ENCODE measurements at places on chromosomes 5 and 9.

GRCh38 chr5:99929067-99929805 is 605.9 kb upstream of the FAM174A start:
- DNase-seq: no peak

GRCh38 chr5:123814801-123815470 is 303.0 kb downstream of the CSNK1G3 start:
- DNase-seq: no peak

- peak; percentile 55 for DNase-seq
Observed at GRCh38 chr5:158119961-158120723, 261.2 kb upstream of the CLINT1 start.

DNA sequence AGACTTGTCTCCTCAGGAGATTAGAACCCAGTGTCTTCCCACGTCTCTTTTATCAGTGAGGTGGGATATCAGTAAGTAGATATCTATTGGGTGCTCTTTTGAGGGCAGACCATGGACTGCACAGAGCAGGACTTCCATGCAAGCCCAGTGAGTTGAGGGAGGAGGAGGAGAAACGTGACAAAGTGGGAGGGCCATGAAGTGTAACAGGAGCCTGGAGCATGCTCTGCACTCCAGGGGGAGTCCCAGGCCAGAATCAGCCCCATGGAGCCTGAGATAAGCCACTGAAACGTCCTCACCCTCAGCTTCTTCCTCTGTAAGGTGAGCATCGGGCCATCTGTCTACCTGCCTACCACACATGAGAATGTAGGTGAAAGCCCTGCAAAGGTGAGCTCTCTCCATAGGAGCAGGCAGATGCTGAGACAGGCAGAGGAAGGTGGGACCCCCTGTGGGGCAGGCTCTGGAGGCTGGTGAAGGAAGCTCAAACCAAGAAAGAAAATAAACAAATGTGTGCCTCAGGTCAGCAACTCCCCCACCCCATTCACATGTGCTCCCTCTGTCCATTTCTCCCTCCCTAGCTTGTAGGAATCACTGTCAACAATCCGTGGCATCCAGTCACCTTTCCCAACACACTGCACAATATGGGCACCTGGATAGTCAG is 87.4 kb downstream of the NRG2 start:
- no peak for DNase-seq

GRCh38 chr9:18379073-18379811 is 94.7 kb upstream of the ADAMTSL1 start:
- peak; percentile 60 for DNase-seq

GRCh38 chr9:35566417-35566816 is 38.6 kb upstream of the TESK1 start:
- DNase-seq: no peak

- DNase-seq: no peak
Observed at GRCh38 chr9:124005029-124005771, 6.4 kb upstream of the LHX2 start.

DNA sequence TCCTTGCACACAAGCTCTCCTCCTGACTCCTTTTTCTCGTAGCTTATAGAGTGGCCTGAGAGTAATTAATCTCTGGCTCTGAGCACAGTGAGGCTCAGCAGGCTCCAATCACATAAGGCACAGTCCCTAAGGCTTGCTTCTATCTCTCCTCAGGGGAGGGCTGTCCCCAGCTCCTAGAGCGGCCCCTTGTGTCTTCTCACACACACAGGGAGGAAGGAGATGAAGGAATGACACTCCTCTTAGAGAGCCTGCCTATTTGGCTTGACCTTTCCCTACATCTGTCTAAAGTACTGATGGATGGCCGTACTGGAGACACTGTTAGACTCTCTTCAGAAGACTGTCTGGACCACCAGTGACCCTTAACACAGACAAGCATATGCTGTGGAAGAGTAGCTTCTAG is 12.9 kb downstream of the TAS2R1 start:
- DNase-seq: no peak

GRCh38 chr5:31113101-31113500 is 80.4 kb upstream of the CDH6 start:
- DNase-seq: no peak

GRCh38 chr5:130102375-130102774 is 198.1 kb downstream of the CHSY3 start:
- no peak for DNase-seq

GRCh38 chr9:114551750-114552685 is 35.6 kb upstream of the ATP6V1G1 start:
- peak; percentile 86 for DNase-seq
